ENCODE measurements at places on chromosomes 4 and X.

DNA sequence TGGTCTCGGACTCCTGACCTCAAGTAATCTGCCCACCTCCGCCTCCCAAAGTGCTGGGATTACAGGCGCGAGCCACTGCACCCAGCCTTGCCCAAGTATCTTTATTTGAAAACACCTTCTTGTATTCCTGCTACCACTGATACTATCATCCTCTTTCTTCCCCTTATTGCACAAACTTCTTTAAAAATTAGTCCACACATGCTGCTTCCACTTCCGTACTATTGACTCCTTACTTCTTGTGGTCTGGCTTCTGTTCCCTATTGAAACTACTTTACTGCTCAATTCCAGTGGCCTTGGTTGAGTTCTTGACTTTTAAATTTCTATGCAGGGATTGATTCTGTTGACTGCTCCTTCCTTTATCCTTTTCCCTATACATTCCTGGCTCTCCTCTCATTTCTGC is 38.8 kb downstream of the MTM1 start:
- DNase-seq = no peak

DNA sequence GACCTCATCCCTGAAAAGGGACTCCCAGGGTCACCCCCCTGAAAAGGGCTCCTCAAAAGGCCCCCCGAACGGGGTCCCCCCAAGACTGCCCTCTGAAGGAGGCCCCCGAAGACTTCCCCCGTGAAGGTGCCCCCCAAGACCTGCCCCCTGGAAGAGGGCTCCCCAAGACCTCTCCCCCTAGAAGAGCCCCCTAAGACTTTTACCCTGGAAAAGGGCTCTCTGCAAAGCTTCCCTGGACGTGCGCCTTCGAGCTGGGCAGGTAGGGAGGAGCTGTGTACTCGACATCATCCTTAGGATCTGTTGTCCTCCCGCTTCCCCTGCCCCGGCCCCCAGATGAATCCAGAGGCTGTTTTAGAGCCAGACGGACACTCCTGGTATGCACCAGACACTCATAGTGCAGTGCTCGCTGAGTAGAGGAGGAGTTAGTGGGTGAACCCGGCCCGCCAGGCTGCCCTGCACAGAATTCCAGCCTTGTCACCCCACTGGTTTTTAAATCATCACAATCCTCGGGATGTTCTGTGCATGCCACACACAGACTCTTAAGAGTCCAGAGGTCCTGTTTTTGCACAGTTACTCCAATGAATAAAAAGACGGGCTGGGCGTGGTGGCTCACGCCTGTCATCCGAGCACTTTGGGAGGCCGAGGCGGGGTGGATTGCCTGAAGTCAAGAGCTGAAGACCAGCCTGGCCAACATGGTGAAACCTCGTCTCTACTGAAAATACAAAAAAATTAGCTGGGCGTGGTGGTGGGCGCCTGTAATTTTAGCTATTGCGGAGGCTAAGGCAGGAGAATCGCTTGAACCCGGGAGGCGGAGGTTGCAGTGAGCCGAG is 5.7 kb upstream of the SLC25A6 start:
- peak; percentile 18 for DNase-seq

DNA sequence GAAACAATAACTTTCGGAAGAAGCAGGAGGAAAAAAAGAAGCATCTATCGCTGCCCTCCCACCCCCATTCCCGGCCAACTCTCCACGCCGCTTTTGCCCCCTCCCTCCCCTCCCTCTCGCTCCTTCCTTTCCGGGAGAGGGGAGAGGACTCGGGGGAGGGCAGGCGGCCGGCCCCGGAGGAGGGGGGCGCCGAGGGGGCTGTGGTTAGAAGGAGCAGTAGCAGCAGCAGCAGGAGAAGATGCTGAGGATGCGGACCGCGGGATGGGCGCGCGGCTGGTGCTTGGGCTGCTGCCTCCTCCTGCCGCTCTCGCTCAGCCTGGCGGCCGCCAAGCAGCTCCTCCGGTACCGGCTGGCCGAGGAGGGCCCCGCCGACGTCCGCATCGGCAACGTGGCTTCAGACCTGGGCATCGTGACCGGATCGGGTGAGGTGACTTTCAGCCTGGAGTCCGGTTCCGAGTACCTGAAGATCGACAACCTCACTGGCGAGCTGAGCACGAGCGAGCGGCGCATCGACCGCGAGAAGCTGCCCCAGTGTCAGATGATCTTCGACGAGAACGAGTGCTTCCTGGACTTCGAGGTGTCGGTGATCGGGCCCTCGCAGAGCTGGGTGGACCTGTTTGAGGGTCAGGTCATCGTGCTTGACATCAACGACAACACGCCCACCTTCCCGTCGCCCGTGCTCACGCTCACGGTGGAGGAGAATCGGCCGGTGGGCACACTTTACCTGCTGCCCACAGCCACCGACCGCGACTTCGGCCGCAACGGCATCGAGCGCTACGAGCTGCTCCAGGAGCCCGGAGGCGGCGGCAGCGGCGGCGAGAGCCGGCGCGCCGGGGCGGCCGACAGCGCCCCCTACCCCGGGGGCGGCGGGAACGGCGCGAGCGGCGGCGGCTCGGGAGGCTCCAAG is 1.3 kb downstream of the PCDH7 start:
- DNase-seq = peak; percentile 30

DNA sequence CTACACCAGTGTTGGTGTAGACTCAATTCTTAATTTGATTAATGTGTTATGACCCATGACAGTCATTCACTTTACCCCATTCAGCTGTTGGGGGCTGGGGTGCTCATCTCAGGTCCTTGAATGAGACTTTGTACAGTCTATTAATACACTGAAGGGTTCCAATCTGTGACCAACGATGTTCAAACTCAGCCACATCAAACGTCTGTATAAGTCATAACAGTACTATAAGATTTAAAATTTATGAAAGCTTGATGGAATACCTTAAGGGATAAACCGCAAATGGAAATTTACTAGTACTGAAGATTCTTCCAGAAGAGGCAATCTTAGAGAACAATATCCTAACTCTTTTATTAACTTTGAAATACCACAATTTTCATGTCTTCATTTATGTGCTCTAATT is 33.7 kb downstream of the REST start:
- DNase-seq = no peak

GRCh38 chr4:125091-125771 is 930 bp downstream of the ZNF718 start:
- DNase-seq = peak; percentile 46

DNA sequence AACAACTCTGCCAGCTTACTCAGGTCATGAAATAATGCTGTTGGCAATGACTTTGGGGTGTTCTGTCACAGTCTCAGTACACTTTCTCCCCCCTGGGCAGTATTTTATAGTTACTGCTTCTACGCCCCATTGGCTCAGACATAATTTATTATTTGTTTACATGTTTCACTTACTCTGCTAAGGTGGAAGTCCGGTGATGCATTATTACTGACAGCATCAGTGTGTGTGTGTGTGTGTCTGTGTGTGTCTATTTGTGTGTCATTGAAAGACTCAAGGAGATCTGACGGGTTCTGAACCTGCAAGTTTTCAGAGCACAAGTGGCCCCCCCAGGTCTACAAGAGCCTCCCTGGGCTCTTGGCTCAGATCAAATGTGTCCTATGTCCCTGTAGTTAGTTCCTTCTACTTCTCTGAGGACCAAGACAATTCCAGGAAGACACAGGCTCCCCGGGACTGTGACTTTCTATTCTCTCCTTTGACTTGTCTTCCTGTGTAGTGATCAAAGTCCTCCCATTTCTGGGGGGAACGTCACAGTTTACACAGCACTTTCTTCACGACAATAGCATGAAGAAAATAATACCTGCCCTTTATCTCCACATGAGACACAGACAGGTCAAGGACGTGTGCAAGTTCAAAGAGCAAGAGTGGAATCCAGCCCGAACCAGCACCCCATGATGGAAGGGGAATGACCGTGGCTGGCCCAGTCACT is 283.7 kb upstream of the GATB start:
- no peak for DNase-seq

- DNase-seq = no peak
Observed at GRCh38 chrX:137313627-137314026, 252.3 kb upstream of the ZIC3 start.

GRCh38 chr4:77994194-77994721 is 62.9 kb upstream of the FRAS1 start:
- DNase-seq = no peak

GRCh38 chr4:61514991-61515390 is 314.9 kb downstream of the ADGRL3 start:
- DNase-seq = no peak

- DNase-seq = no peak
Observed at GRCh38 chr4:102352781-102353180, 7.5 kb upstream of the SLC39A8 start.

GRCh38 chr4:126268106-126268505 is 953.4 kb downstream of the FAT4 start:
- DNase-seq = no peak

DNA sequence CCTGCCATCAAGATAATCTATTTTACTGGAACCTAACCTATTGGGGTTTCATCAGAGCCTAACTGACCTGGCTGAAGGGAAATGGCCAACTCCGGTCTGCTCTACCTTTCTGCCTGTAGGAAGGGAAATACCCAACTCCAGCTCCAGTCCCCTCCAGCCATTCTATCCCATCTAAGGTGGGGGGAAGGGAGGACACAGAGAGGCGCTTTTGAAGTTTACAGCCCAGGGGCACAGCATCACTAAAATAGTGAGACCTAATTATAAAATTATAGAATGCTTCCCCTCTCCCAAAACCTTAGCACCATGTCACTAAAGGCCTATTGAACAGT is 27.8 kb upstream of the ACSL4 start:
- no peak for DNase-seq

DNA sequence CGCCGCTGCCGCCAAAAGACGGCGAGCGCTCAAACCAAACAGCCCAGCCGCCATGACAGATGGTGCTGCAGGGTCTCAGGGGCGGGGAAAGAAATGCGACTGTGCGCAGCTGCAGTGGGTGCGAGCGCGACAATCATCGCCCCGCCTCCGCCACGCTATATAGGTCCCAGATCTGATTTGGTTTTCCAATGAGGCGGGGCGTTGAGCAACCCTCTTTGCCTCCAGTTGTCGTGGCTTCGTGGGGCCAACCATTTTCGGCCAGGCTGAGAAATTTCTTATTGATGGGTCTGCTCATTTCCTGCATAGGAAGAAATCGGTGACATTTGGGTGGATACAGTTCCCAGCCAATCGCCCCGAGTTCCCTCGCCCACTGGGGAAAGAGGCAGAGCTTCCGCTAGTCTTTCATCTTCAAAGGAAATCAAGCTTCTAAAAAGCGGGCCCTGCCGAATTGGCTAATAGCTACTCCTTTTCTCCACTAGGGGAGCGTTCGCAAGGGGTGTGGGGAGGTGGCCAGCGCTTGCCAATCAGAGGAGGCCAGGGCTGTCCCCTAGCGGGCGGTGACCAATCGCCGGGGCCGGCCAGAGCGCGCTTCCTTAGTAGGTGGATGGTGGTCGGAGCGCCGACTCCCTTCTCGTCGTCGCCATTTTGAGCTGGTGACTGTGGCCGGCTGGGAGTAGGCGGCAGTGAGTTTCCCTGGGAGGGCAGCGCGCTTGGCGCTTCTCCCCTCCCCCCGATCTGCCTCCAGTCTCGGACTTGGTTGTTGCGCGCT is at the start of the genes NDUFB11 and RBM10:
NDUFB11 (minus strand) TSS at position 77 of the 769 bp plus-strand sequence; CDS start at position 54, 23 bp downstream.
RBM10 (plus strand) TSS at position 596 of the 769 bp plus-strand sequence. CDS start 2,261 bp downstream, outside the sequence.
- peak; percentile 89 for DNase-seq

GRCh38 chrX:51420610-51421009 is 75.8 kb downstream of the NUDT11 start:
- DNase-seq = peak; percentile 25

GRCh38 chr4:62051332-62051731 is 851.2 kb downstream of the ADGRL3 start:
- no peak for DNase-seq

DNA sequence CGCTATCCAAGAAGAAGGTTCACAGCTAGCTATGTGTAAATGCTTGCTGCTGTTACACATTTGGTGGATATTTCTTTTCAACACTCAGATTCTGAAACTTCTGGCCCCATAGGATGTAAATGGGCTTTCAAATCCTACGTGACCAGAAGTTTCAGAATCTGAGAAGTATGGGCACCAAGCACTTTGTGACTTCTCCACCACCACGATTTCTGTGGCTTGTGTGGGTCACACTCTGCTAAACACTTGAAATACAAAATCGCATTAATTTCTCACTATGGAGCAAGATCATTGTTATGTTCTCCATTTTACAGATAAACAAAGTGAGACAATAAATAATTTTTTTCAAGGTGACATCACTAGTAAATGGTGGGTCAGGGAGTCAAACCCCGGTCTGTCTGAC is 259.4 kb upstream of the JADE1 start:
- DNase-seq = no peak

GRCh38 chr4:40656201-40656863 is 26.7 kb upstream of the RBM47 start:
- DNase-seq = no peak

DNA sequence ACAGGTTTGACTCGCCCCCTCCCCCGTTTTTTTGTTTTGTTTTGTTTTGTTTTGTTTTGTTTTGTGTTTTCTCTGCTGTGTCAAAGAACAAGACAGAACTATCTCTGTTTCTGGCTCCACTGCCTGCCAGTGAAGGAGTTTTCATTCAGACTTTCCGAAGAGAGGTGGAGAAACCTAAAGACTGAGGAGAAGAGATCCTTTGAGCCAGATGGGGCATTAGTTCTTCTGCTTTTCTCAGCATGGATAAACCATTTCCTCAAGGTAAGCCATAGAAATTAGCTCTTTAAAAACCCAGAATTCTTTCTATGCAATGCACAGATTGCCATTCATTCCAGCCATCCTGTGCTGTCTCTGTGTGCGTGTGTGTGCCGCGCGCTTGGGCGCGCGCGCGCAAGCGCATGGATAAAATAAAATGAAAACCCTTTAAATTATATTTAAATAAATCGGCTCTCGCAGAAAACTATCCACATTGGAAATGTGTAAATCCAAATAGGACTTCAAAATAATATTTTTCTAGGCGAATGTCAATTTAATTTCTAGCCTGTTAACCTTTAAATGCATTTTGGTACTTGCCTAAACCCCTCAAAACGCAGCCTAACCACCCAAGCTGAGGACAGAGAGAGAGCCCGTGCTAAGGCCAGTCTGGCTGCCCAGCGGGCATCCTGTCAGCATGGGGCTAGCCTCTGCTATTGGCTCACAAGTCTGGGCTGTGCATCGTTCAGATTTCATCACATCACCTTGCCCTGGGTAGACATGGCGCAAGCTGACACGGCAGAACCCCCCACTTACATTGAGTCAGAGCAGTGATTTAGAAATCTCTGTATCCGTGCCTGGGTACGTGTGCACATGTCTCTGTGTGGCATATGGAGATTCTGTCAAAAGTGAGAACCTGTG is 113.0 kb upstream of the VAMP7 start:
- no peak for DNase-seq

DNA sequence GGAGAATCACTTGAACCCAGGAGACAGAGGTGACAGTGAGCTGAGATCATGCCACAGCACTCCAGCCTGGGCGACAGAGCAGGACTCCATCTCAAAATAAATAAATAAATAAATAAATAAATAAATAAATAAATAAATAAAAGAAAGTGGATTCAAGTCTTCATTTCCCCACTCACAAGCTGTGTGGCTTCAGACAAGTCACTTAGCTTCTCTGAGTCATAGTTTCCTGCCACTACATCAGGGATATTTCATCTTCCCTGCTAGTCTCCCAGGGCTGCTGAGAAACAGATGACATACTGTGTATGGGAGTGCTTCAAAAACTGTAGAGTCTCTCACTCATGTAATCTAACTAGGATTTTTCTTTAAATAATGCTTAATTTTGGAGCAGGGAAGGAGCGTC is 37.2 kb downstream of the TBC1D9 start:
- no peak for DNase-seq

Data from stimulated activated CD8-positive, alpha-beta memory T cell treated with anti-CD3 and anti-CD28 coated beads, Interleukin-4, amount 100 ng/mL, for 48 hours (primary cell).